ENCODE measurements at places on chromosomes 12 and 14.

DNA sequence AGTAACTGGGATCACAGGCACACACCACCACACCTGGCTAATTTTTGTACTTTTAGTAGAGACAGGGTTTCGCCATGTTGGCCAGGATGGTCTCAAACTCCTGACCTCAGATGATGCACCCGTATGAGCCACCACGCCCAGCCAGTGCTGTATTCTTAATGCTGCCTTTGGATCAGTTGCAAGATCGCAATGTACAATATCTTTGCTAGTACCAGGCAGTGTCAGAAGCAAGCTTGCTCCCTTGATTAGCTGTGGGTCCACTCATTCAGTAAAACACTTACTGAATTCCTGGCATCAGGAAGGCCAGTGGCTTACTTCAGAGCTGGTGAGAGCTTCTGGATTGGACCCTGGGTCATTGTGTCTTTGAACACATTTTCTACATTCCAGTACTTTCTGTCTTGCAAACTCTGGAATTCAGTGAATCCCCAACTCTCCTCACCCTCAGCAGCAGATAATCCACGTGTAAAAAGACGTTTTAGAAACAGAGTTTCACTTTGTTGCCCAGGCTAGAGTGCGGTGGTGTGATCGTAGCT lies 1183.7 kb downstream of the AACS start:
- no peak for DNase-seq

GRCh38 chr12:120376009-120376408 lies 7.0 kb upstream of the MSI1 start:
- DNase-seq, result no peak

- DNase-seq, result no peak
Measured at GRCh38 chr12:48940181-48940580, 14.9 kb upstream of the FKBP11 start.

DNA sequence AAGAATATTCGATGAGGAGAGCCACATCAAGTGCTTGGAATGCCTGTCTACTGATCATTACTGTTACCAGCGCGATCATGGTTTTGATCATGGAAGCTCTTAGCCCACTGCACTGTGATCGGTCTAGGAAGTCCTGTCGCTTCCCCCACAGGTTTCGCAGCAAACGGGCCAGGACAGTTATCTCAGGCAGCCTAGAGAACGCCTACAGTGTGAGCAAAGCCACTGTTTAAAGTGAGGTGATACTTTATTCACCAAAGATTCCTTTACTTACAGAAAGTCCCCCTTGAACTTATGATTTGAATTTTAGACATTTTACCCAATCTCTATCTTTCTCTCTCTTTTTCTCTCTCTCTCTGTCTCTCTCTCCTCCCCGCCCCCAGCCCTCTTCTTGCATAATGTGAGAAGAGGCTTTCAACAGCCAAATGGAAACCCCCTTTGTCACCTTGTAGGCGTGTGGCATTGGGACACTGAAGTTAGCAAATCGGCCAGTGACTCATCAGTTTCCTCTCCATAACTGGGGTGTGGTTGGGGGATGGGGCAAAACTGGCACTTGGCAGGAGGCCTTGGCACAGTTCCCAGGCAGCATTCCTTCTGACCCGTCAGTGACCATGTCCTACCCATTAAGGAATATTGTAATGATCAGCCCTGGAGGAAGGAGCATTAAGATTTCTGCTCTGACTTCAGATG lies 214.8 kb downstream of the CHST11 start:
- DNase-seq, result no peak

GRCh38 chr12:69095765-69096477 lies 143.4 kb upstream of the CPSF6 start:
- no peak for DNase-seq

All from NCI-H2081 treated with DMSO at 0.1 percent for 48 hours (cell line).